Mammary microvascular endothelial cell (primary cell): ENCODE measurements at places on chromosomes 7 and 10. TPM values are rescaled to one million over a fixed set of nuclear protein-coding genes. Genes with fewer than 3 reads are reported as not detected.

The C10orf53 gene
- total RNA-seq: not detected in 2 replicates

The C10orf143 gene
- total RNA-seq: 1.1 TPM in 1 of 2 replicates, not detected in the other

The LRRC17 gene
- total RNA-seq: 2.1 and 3.3 TPM in 2 replicates

The ADAMTS14 gene
- total RNA-seq: not detected in 2 replicates

The TBRG4 gene
- 70.5 and 73.6 TPM in 2 replicates for total RNA-seq

The THSD7A gene
- 2.8 and 4.0 TPM in 2 replicates for total RNA-seq

The SLC4A2 gene
- 123 and 130 TPM in 2 replicates for total RNA-seq

The NEBL gene
- 7.6 and 8.3 TPM in 2 replicates for total RNA-seq
